ENCODE measurements at places on chromosomes 1 and 21.

DNA sequence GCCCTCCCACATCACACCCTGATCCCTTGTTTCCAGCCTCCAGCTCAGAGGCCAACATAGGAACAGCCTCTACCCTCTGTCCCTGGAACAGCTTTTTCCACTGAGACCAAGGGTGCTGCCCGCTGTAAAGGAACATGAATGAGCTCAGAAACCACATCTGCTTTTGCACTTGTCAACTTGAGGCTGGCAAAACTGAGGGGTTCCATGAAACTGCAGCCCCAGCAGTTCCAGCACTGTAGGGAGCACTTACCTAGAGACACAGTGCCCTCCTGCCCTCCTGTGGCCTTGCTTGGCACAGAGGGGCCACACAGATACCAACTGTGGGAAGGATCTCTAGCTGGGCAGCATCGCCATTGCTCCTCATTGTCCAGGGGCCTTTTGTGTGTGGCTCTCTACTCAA, 51.7 kb downstream of the ITPKB start:
- DNase-seq = no peak

- DNase-seq = no peak
Measured at GRCh38 chr1:114134518-114134917, 19.2 kb downstream of the SYT6 start.

GRCh38 chr1:158095737-158096335, 84.9 kb upstream of the CD1D start:
- no peak for DNase-seq

GRCh38 chr1:14282707-14283106, 315.8 kb upstream of the KAZN start:
- DNase-seq = no peak

- DNase-seq = no peak
Measured at GRCh38 chr1:204384636-204385352, 25.1 kb upstream of the PLEKHA6 start.

GRCh38 chr1:27979151-27979858, 19.5 kb downstream of the XKR8 start:
- no peak for DNase-seq

DNA sequence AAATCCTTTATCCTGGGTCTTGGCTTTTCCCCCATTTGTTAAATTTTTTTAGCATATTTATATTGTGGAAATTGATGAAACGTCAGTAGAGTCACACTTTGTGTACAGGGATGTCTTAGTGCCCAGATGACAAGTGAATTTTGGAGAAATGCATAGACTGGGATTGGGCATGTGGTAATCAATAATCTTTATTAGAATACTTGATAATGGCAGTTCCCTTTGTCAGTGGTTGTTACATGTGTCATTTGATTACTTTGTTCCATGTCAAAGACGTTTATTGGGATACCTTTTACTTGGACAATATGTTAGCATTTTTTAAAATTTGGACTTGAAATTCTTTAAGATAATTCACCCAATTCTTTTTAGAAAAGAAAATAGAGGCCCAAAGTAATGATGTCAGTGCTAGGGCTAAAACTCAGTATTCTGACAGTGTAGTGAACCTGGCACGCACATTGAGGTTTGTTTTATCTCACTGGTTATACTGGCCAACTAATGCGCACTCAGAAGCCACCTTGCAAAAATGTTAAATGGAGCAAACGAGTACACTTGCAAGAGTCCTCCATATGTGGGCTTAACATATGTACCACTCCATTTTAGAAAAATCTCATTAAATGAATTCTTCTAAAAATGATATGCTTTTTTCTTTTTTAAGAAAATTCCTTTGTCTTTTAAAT, 9.2 kb downstream of the PRPF38B start:
- DNase-seq = no peak

GRCh38 chr1:166603296-166603695, 236.0 kb upstream of the POGK start:
- DNase-seq = no peak

- no peak for DNase-seq
Measured at GRCh38 chr1:151935154-151935553, 25.8 kb upstream of the THEM4 start.

GRCh38 chr1:86175756-86176155, 19.2 kb upstream of the COL24A1 start:
- DNase-seq = no peak

DNA sequence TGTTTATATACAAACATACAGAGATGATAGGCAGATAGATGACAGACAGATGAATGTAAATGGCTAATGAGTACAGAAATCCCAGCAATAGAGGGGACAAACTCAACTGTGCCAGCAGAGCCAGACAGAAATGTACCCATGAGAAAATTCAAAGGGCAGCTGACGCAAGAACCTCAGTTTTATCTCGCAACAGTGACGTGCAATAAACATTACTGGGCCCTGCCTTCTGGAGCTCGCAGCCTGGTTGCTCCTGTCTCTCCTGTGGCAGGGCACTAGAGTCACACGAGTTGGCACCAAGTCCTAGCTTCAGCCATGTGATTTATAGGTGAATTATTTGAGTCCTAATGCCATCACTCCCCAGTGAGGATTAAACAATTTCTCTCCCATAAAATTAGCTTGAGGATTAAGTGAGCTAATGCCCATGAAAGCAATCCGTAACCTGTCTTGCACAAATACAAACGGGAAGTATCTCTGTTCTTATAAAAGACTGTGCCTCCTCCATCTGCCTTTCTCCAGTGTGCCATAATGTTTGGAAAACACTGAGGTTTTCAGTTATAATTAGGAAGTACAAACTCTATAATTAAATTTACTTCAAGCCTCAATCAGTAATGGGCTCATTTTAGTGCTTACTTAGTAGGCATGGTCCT, 50.7 kb downstream of the VAV3 start:
- DNase-seq = no peak

- DNase-seq = no peak
Measured at GRCh38 chr1:6357243-6357936, 36.2 kb downstream of the ACOT7 start.

DNA sequence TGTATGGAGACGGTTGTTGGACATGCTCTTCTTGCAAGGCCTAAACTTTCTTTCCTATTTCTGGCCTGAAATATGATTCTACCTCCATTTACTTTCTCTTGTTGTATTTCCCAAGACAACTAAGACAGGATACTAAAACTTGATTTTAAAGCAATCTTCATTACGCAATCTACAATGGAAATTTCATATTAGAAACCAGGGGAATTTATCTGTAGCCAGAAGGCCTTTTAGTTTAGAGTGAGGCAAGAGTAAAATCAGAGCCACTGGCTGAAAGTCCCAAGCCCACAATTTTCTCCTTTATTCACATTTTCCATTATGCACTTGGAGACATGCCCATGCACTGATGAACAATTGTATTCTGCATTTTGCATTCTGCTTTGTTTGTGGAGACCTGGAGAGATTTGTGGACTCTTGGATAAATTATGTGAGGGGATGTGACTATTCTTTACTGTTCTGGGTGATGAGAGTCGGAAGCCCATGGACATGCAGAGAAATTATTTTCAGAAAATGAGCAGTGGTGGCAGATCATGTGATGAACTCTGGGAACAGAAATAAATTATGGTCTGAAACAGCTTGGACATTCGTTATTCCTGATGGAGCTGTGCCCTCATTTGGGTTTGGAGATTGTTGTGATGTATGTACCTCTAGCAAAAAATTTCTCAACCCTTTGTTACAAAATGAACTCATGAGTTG, 336.8 kb downstream of the SEC16B start:
- no peak for DNase-seq

DNA sequence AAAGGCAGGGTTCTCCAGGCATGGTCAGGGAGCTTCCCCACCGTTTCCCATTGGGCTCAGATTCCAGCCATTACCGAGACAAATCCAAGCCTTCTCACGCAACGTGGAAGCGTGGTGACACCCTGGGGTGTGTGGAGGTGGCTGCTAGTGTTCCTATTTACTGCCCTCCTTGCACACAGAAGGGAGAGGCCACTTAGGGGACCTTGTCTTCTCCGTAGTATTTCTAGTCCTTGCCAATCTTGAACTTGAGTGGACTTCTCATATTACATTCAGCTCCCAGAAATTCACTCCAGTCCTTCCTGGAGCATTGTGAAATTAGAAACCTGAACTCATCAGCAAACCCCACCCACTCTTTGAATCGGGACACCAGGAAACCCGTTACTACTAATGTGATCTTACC, 131.6 kb downstream of the AJAP1 start:
- DNase-seq = no peak

DNA sequence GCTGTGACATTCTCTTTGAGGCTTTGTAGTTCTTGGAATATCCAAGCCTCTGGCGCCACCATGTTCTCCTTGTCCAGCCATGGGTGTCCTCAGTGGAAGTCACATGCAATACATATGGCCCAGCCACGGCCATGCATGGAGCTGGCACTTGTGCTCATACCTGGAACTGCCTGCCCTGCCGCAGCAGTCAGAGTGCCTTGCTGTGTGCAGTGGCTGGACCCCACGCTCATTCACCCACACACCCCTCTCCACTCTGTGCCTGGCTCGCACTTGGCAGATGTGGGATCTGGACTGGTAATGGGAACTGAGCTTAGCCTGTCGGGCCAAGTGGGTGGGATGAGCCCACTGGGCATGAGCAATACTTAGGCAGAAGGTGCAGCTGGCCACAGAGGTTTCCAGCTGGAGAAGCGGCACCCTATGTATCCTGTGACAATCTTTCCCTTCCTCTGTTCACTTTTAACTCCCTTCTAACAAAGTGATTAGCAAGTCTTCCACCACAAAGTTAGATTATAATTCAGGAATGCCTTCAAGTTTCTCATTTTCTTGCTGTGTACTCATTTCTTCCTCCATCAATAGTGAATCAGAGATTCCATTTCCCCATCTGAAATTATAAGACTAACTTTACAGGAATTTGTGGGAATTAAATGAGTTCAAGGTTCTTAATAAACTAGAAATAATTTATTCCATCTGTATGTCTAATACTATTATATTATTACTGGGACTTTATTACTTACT, 351.6 kb upstream of the NCAM2 start:
- no peak for DNase-seq

DNA sequence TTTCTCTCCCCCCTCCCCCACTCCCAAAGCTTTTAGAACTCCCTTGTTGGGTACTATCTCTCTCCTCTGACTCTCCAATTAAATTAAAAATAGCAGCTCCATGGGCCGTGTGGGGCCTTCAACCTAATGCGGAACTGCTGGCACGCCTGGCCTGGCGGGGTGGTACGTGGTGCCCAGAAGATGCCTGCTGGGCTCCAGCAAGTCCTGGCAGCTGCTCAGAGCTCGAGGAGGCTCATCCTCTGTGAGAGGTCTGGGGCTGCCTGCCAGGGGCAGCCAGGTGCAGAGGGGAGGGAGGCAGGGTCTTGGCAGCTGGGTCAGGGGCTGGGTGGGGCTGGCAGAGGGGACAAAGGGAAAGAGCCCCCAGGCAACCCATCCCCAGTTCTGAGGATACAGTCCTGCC, 74.4 kb downstream of the ACTL8 start:
- DNase-seq = no peak

DNA sequence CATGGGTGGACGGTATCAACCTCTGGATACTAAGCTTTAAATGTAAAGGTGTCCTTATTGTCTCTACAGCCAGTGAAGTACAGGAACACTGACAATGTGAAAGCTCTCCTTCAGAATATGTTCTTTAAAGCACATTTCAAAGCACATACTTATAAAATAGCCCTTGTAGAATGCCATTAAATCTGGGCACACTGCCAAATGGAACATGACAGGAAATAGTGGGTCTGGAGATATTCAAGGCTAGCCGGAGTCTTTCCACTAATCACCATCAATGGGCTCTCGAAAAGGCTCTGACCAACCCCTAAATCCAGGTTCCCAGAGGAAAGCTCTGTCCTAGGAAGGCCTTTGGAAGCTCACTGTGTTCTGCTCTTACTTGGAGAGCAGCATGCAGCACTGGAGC, 46.6 kb downstream of the PLD5 start:
- DNase-seq = no peak

DNA sequence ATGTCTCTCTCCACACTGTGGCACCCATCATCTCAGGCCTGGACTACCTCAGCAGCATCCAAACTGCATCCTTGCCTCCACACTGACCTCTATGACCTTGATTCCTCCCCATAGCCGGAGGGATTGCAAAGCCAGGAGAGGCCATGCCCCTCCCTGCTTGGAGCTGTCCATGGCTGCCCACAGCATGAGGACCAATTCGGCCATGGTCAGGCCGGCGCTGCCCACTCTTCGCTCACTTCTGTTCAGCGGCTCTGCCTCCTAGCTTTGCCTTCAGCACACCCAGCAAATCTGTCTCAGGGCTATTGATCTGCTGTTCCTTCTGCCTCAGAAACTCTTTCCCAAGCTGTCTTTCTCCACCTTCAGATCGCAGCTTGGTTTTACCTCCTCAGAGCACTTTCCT, 94.5 kb downstream of the TNR start:
- no peak for DNase-seq

All from posterior cingulate gyrus (tissue), 11 donors.